ENCODE measurements at places on chromosomes 12 and 14.

GRCh38 chr12:132727091-132727794 lies 16.6 kb downstream of the PGAM5 start:
- DNase-seq, result no peak

DNA sequence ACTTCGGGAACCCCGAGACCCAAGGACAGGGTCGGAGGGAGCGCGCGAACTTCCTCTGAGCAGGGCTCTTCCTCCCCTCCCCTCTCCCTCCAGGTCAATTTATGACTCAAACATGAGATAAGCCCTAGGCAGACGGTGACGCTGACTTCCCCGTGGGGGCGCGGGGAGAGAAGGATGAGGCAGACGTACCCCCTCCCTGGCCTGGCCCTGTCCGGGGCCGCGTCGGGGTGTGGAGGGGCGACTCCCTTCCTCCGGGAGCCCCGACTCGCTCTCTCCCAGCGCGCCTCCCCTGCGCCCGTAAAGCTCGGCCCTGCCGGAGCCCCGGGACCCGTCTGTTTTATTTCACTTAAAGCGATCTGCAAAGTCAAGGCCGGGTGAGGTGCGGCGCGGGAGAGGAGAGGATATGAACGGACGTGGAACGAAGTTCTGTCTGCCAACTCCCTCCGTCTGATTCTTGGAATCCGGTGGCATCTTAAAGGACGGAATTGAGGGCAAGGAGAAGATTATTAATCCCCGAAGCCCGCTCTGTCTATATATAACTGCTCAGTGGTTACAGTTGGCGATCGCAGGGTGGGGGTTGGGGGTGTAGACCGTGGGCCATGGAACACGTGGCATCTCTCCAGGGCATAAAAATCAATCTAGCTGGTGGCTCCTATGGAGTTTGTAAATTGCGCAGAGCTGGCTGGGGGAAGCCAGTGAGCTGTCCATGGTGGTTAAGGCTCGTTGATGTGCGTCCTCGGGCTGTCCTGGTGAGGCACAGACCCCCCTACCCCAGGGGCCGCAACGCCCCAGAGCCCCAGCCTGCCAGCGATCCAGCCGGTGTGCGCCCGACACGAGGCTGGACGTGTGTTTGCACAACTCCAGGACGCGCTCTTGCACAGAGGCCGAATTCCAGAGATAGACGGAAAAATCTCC lies 2.9 kb upstream of the PTHLH start:
- DNase-seq, result no peak

- no peak for DNase-seq
These were observed 486.2 kb downstream of the VRK1 start for GRCh38 chr14:97283426-97283825.

GRCh38 chr14:31206536-31207286 lies 882 bp downstream of the HECTD1 start:
- DNase-seq, result peak; percentile 18

GRCh38 chr14:73997944-73998447 lies 21.1 kb downstream of the ENTPD5 start:
- DNase-seq, result no peak

DNA sequence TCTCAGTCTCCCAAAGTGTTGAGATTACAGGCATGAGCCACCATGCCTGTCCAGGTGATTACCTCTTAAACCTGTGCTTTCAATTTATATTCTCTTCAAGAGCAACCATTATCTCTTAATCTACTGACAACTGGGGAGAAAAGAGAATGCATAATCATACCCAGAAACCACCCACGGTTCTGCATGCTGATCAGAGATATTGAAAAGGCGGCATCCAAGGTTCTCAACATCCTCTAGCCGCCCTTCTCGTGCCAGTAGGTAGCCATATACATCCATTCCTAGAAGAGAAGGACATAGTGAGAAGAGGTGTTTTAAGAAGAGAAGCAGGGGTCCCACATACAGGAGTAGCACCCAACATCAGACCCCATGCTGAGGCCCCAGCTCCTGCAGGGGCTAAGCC lies 20.8 kb downstream of the ANAPC7 start:
- DNase-seq, result no peak

DNA sequence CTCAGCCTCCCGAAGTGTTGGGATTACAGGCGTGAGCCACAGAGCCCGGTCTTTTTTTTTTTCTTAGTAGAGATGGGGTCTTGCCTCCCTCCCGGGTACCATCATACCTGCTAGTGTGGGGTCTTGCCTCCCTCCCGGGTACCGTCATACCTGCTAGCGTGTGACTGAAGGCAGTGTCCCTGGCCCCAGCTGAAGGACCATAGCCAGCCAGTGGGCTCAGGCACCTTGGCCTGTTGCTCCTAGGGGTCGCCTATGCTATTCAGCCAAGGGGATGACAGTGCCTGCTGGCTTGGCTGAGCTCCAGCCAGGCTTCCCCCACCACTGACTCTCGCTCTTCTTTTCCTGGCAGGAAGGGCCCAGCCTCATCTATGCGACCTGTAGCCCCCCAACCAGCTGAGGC lies 10.5 kb upstream of the BLTP3B start:
- no peak for DNase-seq

GRCh38 chr14:91009501-91010152 lies 50.8 kb downstream of the RPS6KA5 start:
- no peak for DNase-seq

- no peak for DNase-seq
These were observed 151.8 kb downstream of the CRADD start for GRCh38 chr12:93829016-93829415.

GRCh38 chr14:21382886-21383847 lies 652 bp downstream of the SUPT16H start:
- peak; percentile 25 for DNase-seq

GRCh38 chr14:67567654-67568053 lies 32.4 kb downstream of the PIGH start:
- no peak for DNase-seq

GRCh38 chr12:114847441-114848035 lies 163.6 kb upstream of the TBX3 start:
- DNase-seq, result no peak

- DNase-seq, result no peak
These were observed 398.4 kb downstream of the NUAK1 start for GRCh38 chr12:105740369-105740768.

GRCh38 chr12:119068129-119068856 lies 87.0 kb downstream of the SRRM4 start:
- no peak for DNase-seq

- no peak for DNase-seq
These were observed 52.8 kb downstream of the ITPK1 start for GRCh38 chr14:93062890-93063289.

GRCh38 chr12:68042212-68042699 lies 53.0 kb downstream of the IFNG-AS1 start:
- no peak for DNase-seq

GRCh38 chr14:105041841-105042765 lies 21.2 kb upstream of the CDCA4 start:
- DNase-seq, result no peak

GRCh38 chr12:122362755-122363154 lies 59.7 kb downstream of the CLIP1 start:
- DNase-seq, result no peak

DNA sequence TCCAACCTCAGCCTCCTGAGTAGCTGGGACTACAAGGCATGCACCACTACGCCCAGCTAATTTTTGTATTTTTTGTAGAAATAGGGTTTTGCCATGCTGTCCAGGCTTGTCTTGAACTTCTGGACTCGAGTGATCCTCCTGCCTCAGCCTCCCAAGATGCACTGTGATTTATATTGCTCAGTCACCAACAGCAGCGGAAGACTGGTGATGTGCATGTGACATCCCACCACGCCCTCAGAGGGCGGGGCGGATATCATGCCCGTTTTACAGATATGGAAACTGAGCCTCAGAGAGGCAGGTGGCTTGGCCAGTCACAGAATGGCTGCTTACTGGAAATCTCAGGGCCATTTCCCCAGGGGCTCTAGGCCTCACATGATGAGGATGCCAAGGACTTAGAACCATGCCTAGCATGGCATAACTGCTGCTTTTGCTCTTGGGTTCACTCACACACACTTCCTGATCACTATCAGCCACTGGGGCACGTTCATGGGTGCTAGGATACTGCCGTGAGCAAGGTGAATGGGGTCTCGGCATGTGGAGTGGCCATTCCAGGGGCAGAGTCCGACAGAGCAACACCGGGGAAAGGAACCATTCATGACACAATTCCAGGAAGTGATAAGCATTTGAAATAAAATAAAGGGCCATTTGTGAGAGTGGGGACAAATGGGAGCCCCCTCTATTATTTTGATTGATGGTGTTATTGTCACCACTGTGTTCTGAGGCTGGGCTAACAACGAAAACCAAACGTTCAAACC lies 31.9 kb downstream of the RBM19 start:
- no peak for DNase-seq

DNA sequence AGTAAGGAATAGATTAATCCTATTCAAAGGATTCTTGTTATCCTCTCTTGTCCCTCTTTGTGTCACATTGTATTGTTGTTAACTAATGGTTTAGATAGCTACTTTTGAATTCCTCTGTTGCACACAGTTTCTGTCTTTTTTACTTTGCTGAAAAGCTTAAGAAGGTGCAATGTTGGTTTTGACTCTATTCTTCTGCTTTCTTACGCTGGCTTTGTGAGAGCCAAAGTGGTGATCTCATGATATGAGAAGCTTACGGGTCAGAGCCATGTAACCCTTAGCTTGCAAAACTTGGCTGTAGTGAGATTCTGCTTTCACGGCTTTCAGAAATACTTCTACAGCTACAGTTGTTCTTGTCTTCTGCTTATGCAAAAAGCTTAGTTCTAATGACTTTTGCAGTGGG lies 239.7 kb downstream of the TRHDE start:
- no peak for DNase-seq

- no peak for DNase-seq
These were observed 39.4 kb downstream of the SDR9C7 start for GRCh38 chr12:56894698-56895368.

DNA sequence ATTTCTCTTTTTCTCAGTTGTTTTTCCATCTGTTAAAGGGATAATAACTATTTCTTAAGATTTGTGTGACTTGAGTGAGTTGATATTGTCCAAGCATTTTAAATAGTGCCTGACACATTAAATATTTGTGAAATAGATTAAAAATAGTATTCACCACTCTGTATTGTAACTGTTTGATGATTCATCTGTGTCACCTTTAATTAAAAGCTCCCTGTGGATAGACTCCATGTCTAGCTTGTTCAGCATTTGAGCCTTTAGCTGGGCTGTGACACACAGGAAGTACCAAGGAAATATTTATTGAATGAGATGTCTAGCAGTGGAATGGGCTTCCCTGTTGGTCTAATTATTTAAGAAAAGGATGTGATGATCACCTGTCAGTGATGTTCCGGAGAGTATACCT lies 1.8 kb upstream of the GLIPR1L2 start:
- no peak for DNase-seq

DNA sequence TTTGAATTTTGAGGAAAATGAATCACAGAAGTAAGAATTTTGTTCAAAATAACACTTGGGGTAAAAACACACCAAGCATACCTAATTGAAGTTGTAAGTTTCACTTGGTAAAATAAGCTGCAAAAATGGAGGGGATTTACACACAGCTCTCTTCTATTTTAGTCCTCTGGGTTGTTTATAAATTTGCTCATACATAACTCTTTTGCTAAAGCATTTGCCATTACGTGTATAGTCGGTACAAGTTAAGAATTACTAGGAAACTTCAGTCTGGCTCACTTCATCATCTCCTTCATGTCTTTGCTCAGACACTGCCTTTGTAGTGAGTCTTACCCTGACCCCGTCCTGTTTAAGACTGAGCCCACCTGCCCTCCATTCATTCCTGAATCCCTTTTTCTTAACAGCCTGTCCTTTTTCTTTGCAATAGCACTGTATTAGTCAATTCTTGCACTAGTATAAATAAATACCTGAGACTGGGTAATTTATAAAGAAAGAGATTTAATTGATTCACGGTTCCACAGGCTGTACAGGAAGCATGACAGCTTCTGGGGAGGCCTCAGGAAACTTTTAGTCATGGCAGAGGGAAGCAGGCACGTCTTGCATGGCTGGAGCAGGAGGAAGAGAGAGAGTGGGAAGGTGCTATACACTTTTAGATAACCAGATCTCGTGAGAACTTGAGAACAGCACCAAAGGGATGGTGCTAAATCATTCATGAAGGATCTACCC lies 451.1 kb downstream of the PCNX1 start:
- DNase-seq, result no peak

DNA sequence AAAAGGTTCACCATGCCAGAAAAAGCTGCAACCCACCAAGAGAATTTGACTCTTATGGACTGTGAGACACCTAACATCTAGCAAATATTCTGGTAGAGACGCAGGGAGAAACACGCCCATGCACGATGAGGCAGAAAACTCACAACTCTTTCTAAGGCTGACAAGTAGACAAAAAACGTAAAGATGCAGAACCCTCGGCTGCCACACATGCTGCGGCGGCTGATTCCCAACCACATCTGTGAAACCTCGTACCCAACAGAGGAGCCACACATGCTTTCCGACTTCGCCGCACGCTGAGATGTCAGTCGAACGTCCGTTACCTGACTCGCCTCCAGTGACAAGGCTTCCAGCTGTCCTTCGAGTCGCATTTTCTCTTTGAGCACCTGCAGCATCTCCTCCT lies 21.8 kb downstream of the GOLGA3 start:
- no peak for DNase-seq

- no peak for DNase-seq
These were observed 80.7 kb downstream of the NTF3 start for GRCh38 chr12:5512601-5512970.

- DNase-seq, result no peak
These were observed 233.8 kb downstream of the CACNA1C start for GRCh38 chr12:2286461-2287131.

DNA sequence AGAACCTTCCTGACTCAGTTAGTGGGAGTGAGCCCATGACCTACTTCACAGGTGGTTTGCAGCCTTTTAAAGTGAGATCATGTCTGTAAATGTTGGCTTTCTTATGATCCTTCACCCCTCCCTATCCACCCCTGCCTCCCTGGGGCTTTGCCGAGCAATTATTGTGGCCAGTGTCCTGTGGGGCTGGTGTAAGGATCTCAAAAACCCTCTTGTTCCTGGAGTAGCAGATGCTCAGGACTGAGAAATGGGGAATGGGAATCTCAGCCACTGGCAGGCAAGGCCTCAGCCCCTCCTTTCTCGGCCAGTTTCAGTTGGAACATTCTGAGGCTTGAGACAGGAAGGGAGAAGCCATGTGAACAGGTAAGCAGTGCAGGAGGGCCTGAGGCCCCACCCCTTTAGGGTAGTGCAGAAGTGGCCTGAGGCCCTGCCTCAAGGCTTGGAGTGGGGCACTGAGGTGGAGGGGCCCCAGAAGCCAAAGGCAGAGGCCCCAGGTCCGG lies 53.8 kb downstream of the PLEKHG3 start:
- no peak for DNase-seq

DNA sequence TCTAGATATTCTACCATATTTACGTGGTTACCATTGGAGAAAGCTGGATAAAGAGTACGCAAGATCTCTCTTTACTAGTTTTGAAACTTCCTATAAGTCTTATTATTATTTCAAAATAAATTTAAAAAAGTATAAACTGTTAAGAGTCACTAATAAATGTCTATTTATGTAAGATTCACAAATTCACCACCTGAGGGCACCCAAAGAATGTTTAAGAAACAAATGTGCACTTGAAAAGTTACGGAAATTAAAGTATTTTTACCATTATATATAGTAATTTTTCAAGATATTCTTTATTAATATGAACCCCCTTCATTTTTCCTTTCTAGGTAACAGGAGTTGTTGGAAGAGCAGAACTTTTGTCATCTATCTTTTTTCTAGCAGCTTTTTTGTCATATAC lies 11.9 kb downstream of the TMTC3 start:
- DNase-seq, result no peak

GRCh38 chr14:61034416-61035120 lies 53.5 kb downstream of the SLC38A6 start:
- DNase-seq, result no peak

Data from stimulated activated CD4-positive, alpha-beta T cell treated with anti-CD3 and anti-CD28 coated beads, Interleukin-1b, Interleukin-23, amount 100 ng/mL, for 24 hours (primary cell).